ENCODE measurements at places on chromosomes 1 and 21.
A peak's percentile ranks its signal among the peaks of the same experiment; 100 is the strongest.

GRCh38 chr21:45801129-45801964 lies 157.8 kb downstream of the PCBP3 start:
- no peak for DNase-seq

DNA sequence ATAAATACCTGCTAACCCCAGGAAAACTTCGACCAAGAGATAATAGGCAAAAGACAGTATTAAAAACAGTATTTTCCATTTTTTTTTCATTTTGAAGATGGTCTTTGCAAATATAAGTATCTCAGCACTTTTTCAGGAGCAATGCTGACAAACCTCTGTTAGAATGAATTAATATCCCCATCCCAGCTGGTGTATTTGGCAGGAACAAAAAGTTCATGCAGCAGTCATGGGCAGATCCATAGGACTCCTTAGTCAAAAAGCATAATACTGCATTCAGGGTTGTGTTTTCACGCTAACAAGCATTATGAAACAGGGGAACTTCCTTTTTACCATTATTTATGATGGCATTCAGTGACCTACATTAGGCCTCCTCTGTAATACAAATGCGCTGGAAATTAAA lies 344.0 kb downstream of the ST6GALNAC3 start:
- no peak for DNase-seq

DNA sequence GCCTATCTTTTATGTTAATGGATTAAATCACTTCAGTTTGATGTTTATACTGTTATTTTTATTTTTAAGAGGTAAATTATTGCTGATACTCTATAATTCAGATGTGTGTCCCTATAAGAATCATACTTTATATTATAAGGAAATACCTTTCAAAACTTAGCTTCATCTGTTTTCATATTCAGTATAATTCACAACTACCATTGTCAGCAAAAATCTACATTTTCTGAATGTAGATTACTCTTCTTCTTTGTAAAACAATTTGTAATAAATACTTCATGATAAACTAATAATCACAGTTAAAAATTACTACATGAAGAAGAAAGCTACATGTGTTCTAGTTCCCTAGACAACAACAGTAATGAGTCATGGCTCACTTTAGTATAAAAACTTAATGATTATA lies 115.4 kb upstream of the SERTAD4 start:
- DNase-seq = no peak

DNA sequence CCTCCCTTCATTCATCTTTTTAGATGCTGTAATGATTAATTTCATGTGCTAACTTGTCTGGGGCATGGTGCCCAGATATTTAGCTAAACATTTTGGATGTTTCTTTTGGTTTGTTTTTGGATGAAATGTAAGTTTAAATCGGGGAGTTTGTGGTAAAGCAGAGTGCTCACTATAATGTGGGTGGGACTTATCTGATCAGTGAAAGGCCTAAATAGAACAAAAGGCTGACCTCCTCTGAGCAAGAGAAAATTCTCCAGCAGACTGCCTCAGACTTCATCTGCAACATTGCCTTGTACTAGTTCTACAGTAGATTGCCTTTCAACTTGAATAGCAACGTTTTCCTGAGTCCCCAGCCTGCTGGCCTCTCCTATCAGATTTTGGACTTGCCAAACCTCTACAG lies 183.6 kb downstream of the S1PR1 start:
- DNase-seq = no peak

DNA sequence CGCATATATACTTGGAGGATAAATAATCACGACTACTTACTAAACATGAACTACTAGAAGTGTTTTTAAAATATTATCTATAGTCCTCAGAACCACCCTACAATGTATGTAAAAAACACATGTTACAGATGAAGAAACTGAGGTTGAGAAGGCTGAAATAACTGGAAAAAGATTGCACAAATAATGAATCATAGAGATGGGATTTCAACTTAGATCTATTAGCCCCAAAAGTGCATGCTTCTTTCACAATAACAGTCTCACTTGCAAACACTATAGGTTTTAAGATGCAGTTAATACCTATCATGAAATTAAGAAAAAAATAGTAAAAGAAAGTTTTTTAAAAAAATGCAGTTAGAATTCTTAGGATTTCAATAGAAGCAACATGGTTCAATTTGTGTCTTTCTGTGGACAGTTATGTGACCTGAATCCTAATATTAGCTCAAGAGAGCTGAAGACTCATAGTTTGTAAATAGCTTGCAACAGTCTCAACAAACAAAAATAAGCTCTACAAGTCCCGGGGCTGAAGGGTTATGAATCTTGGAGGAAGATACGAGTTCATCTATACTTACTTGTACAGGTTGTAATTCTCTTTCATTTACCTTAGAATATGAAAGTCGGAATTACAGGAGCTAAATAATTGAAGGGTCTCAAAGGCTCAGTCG lies 58.6 kb upstream of the NTPCR start:
- DNase-seq = no peak

- DNase-seq = no peak
These were observed 70.9 kb upstream of the SAMSN1 start for GRCh38 chr21:14617040-14617393.

DNA sequence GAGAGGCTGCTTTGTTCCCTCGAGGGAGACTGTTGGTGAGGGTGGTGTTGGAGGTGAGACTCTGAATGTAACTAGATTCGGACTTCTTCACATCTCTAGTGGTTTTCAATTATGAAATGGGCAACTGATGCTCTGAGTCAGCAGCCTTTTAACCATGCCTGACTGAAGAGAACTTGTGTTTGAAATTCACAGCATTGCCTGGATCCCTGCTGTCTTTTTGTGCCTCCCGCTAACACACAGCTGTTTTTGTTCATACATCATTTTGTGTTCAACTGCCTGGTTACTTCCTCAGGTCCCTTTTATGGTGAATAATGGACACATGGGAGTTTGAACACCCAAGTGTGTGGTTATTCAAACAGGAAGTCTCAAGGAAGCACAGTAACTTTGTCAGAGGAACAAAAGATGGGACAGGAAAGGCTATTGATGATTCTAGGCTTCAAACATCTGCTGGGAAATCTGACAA lies 16.8 kb downstream of the LAMC1 start:
- DNase-seq = peak; percentile 54

- DNase-seq = no peak
These were observed 161.7 kb downstream of the ROR1 start for GRCh38 chr1:63935553-63935952.

DNA sequence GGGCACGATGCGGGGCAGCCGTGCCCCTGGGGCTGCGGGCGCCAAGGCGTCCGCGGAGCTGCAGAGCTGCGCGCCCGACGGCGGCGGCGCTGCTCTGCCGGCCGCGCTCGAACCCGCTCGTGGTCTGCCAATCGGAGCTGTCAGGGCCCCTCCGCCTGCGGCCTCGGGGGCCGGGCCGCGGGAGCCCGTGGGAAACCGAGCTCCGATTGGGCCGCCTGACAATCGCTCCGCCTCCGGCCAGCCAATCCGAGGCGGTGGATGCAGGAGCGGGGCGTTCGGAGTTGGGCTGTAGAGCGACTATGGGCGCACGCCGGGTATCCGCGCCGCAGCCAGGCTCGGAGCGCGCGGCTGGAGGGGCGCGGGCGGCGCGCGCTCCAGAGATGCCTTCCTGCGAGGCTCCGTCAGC lies 100.5 kb upstream of the SOD1 start:
- DNase-seq = peak; percentile 73

- no peak for DNase-seq
These were observed 35.8 kb downstream of the CDC42 start for GRCh38 chr1:22088331-22088730.

GRCh38 chr1:13646521-13646920 lies 53.5 kb upstream of the PRDM2 start:
- DNase-seq = no peak

DNA sequence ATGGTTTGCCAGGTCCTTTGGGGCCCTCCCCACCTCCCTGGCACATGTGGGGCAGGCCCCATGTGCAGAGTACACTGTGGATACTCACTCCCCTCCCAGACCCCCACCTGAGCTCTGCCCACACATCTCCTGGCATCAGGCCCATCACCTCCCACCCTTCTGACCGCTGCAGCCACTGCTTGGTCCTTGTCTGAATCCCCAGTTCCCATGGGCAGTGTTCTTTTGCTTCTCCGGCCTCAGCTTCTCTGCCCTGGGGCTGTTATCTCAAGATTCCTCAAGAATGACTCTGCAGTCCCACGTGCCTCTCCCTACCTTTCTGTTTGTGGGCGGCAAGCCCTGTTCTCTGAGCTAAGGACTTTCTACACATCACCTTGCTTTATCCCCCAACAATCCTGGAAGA lies 187.7 kb upstream of the EDN2 start:
- no peak for DNase-seq

DNA sequence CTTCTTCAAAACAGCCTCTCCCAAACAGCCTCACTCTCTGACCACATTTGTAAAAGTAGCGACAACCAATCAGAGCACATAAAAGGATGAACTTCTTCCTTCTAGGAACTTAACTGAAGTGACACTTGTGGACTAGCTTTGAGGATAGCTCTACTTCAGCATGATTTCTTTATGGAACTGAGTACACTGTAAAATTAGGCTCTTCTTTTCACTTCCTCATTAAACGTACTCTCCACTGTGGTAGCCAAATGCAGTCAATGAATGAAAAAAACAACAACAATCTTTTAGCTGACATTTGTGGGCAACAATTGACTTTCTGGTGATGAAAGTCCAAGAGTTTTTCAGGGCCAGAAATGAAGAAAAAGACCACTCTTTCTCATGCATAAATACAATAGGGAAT lies 9.6 kb downstream of the LRRC53 start:
- DNase-seq = no peak

DNA sequence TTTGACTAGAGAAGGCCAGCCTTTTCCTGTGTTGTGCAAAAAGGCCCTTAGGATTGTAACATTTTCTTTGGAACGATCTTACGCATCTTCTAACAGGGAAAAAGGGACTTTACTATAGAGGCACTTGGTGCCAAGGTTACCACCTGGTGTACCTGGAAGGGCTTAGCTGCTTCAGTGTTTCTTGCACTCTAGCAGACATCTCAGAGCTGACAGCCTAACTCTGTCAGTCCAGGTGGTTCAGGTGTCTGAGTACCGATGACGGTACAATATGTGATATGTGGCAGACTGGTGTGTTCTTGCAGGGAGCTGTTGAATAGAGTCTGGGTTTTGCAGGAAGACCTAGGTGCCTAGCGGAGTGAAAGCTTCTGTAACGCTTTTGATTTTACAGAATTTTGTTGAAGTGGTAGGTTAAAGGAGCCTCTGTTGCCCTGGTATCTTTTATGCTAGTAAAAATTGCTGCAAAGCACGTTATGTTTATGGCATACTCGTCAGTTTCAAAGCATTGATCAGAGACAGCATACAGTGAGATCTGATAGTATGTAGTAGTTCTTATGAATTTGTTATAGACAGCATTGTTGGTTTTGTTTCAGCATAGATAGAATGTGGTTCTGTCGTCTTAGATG lies 1.4 kb downstream of the MAGI3 start:
- no peak for DNase-seq
